ENCODE measurements at places on chromosomes 3 and 15.

GRCh38 chr3:168583977-168584376 lies 488.3 kb upstream of the GOLIM4 start:
- DNase-seq = no peak

GRCh38 chr15:81469154-81469553 lies 95.1 kb upstream of the TMC3 start:
- no peak for DNase-seq

GRCh38 chr3:31536497-31536896 lies 3.8 kb downstream of the STT3B start:
- DNase-seq = no peak

GRCh38 chr15:61994216-61994615 lies 66.0 kb downstream of the VPS13C start:
- DNase-seq = no peak

DNA sequence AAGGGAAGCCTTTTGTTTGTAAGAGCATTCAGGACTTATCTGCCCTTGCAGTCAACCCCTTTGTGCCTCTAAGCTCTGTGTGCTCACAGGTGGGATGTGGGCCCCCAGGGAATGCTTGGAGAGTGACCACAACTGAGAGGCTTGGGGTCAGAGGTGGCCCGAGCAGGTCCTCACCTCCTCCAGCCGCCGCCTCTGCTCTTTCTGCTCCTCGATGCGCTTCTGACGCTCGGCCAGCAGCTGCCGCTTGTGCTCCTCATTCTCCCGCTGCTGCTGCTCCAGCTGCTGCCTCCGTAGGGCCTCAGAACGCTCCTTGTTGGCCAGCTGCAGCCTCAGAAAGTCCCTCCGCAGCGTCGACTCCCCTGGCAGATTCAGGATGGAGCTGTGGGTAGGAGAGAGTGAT lies 130.8 kb upstream of the SLC2A2 start:
- DNase-seq = no peak

GRCh38 chr3:129442947-129443346 lies 2.9 kb downstream of the IFT122 start:
- DNase-seq = no peak

DNA sequence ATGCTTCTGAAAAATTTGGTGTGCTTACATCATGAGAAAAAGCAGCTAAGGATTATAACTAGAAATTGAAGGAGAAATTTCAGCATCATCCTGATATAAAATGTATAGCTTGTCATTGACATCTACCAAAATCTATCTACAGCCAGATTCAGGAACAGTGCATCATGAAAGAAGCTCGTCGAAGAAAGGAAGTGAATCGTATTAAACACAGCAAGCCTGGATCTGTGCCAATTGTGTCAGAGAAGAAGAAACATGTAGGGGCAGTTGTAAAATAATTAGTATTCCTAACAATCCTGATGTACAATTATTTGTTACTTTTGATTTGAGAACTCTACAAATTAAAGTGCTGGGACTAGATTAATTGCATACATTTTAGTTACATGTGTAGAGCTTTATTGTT lies 37.2 kb downstream of the AP4E1 start:
- DNase-seq = no peak

- no peak for DNase-seq
Observed at GRCh38 chr15:66278671-66279070, 14.7 kb upstream of the DIS3L start.

- DNase-seq = no peak
Observed at GRCh38 chr3:30677347-30677685, 70.9 kb downstream of the TGFBR2 start.

GRCh38 chr3:43620831-43621655 lies 768 bp downstream of the ANO10 start:
- no peak for DNase-seq

- DNase-seq = no peak
Observed at GRCh38 chr3:50749822-50750221, 75.1 kb downstream of the DOCK3 start.

- no peak for DNase-seq
Observed at GRCh38 chr3:59234884-59235633, 185.2 kb upstream of the CFAP20DC start.

GRCh38 chr3:42265059-42265991 lies 660 bp downstream of the CCK start:
- no peak for DNase-seq

GRCh38 chr3:119913021-119913420 lies 131.1 kb downstream of the NR1I2 start:
- DNase-seq = no peak

- no peak for DNase-seq
Observed at GRCh38 chr3:105527535-105527934, 160.8 kb downstream of the ALCAM start.

- DNase-seq = no peak
Observed at GRCh38 chr3:119340014-119340413, 45.8 kb downstream of the ARHGAP31 start.

DNA sequence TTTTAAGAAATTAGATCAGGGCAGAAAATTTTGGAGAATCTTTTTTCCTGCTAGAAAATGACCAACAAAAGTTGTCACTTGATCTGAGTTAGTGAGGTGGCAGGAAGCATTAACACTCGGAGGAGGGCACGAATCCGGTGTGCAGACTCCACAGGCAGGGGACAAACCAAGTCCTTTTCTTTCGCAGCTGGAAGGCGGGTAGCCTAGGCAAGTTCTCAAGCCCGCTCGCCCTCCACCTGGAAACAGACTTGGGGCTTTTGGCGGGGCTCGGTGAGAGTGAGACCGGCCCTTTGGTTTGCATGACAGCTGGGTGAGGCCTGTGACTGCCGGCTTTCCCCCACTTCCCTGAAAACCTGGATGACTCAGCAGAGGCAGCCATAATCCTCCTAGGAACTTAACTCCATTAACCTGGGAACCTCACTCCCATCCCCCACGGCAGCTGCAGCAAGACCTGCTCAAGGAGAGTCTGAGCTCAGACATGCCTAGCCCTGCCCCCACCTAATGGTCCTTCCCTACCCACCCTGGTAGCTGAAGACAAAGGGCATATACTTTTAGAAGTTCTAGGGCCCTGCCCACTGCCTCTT lies 134.8 kb downstream of the MFSD1 start:
- no peak for DNase-seq

GRCh38 chr3:129890891-129891290 lies 2.6 kb downstream of the TMCC1 start:
- no peak for DNase-seq

GRCh38 chr15:52037889-52038505 lies 19.0 kb downstream of the MAPK6 start:
- DNase-seq = no peak

GRCh38 chr15:88220443-88221335 lies 35.9 kb downstream of the NTRK3 start:
- DNase-seq = no peak

DNA sequence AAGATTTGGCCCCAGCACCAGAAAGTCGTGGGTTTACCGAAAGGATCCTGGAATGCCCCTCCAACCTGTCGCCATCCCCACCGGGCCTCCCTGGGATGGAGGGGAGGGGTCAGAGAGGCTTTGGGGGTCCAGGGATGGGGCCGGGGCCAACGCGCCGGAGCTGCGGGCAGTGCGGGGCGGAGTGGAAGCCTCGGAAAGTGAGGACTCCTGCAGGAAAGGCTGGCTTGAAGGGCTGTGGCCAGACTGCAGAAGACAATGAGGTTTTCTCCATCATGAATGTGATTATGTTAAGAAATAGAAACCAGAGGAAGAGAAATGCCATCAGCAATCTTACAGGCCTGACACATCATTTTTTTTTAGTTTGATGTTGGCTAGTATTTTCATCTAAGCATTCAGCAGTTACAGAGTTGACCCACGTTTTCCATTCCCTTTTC lies 738 bp downstream of the YEATS2 start:
- no peak for DNase-seq

DNA sequence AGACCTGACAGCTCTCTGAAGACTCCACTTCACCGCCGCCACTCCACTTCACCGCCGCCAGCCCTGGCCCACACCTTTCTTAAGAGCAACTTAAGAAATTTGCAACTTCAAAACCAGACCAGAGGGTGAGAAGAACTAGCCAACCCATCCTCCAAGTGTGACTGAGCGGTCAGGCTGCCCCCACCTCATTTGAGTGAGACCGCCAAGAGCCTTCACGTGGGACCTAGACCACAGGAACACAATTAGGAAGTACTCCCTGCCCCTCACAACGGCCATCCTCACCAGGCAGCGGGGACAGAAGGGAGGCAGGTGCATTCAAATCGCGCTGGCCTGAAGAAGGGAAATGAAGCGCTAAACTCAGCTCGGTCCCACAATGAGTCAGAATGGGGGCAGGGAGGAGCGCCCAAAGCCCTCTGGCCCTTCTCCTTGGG lies 156.8 kb upstream of the BCL6 start:
- DNase-seq = no peak

GRCh38 chr15:71385457-71385856 lies 270.2 kb downstream of the THSD4 start:
- DNase-seq = no peak

GRCh38 chr3:169945313-169945712 lies 21.3 kb upstream of the SEC62 start:
- no peak for DNase-seq

DNA sequence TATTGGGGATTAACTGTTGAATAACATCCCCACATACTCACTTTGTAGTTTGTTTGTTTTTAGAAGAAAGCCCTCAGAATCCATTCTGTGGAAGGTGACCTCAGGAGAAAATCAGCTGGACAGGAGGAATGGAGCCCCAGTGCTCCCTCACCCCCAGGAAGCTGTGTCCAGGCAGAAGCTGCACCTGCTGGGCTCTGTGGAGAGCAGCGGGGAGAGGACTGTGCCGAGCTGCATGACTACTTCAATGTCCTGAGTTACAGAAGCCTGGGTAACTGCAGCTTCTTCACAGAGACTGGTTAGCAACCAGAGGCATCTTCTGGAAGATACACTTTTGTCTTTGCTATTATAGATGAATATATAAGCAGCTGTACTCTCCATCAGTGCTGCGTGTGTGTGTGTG lies 14.0 kb downstream of the TIGIT start:
- no peak for DNase-seq

GRCh38 chr3:99634881-99635280 lies 3.5 kb upstream of the COL8A1 start:
- DNase-seq = no peak

DNA sequence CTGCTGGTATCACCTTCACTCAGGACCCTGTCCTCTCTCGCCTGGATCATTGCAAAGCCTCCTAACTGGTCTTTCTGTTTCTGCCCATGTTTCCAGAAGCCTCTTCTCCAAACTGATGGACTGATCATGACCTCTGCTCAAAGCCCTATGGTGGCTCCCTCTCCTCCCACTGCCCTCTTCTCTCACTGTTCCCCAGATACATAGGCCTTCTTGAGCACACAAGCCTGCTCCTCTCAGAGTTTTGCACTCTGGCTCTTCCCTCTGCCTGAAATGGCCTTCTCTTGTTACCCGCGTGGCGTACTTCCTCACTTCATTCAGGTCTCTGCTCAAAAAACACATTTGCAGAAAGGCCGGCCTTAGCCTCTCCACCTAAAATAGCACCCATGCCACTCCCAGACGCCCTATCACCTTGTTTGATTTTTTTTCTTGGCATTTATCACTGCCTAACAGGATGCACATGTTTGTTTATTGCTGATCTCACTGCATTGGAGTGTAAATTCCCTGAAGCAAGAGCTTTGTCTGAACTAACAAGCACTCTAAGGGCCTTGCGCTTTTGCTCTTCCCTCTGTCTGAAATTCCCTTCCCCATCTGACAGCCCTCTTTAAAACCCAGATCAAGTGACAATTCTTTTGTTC lies 1.4 kb upstream of the ETFA start:
- no peak for DNase-seq

- DNase-seq = no peak
Observed at GRCh38 chr3:117016378-117016777, 306.8 kb downstream of the TUSC7 start.

DNA sequence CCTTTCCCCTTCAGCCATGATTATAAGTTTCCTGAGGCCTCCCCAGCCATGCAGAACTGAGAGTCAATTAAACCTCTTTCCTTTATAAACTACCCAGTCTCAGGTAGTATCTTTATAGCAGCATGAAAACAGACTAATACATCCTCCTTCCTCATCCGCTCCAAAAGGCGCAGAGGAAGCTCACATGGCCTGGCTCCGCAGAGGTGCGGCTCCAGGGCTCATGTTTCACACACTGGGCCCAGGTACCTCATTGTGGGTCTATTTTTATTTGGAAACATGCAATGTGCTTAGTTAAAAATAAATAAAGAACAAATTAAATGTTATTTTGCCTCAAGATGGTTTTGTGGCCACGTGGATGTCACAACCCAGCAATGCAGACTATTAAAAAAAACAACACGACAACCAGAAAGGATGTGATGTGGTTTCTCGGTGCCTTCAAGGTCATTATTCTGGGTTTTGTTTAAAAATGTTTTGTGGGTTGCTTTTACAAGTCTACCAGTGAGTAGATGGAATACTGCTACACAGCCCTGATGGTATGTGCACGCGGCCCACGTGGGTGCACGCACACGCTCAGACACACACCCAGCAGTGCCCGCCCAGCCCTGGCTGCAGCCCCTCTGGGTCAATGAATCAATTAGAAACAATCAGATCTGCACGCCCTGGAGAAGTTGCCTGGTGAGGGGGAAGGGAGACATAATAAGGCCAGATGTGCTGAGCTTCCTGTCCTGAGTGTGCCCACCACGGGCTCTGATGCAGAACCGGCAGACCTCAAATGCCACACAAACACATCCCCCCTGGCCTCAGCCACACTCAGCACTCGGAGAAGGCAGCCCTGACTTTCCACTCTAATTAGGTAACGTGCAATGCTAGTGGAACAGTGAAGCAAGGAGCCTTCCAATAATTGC lies 140.1 kb downstream of the ADAMTS17 start:
- DNase-seq = no peak

DNA sequence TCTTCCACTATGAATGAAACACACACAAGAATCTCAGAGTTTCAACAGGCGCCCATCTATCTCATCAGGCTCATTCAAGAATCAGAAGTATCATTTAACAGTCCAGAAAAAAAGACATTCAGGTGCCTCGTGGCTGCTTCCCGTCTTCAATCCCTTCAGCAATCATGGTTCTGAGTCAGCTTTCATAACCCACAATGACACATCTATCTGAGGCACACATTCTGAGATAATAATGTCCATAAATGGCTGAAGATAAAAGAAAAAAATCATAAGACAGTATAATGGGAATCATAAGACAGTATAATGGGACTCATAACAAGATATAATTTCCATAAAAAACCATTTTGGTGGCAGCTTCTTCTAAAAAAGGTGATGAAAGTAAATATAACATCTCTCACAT lies 52.4 kb downstream of the TNIK start:
- no peak for DNase-seq

DNA sequence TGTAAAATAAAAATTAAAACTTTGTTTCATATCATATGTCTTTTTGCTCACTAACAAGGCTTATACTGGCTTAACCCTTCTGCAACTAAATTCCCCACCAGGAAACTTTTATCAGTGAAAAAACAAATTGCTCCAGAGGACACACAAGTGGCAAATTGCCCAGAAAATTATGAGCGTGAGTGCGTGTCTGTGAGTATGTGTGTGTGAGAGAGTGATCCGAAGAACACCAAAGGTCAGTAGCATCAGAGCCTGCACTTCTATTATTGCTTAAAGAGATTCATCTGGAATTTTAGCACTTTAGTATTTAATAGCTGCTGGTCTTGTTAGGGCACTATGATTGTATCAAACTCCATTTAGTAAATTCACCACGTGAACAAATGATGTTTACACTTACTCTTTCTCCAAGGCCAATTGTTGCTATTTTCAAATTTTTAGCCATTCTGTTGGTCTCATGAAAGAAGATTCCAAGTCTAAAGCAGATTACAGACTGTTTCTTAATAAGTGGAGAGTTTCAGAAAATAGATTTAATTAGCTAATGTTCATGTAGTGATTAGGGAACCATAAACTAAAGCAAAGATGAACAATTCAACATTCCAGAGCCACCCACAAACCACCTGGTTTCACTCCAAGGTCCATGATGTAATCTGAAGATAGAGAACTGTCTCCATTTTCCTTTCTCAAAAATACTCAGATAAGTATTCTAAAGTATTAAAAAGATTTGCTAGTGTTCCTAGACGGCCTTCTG lies 91.1 kb upstream of the IL12A start:
- DNase-seq = no peak
